ENCODE measurements at places on chromosomes 5 and 9.
A peak's percentile ranks its signal among the peaks of the same experiment; 100 is the strongest.

- no peak for DNase-seq
These were observed 12.1 kb downstream of the NOTCH1 start for GRCh38 chr9:136533775-136534157.

- DNase-seq: no peak
These were observed 212.5 kb downstream of the MEF2C start for GRCh38 chr5:88670461-88670860.

- DNase-seq: no peak
These were observed 64.3 kb downstream of the CPLANE1 start for GRCh38 chr5:37184748-37185364.

- no peak for DNase-seq
These were observed 587.6 kb upstream of the CDH18 start for GRCh38 chr5:20575571-20575970.

- DNase-seq: peak; percentile 76
These were observed 138.9 kb downstream of the GADD45G start for GRCh38 chr9:89743573-89744254.

GRCh38 chr5:87403409-87403808 is 9.3 kb downstream of the CCNH start:
- DNase-seq: no peak

GRCh38 chr5:64637837-64638443 is 52.4 kb upstream of the SHISAL2B start:
- peak; percentile 37 for DNase-seq

DNA sequence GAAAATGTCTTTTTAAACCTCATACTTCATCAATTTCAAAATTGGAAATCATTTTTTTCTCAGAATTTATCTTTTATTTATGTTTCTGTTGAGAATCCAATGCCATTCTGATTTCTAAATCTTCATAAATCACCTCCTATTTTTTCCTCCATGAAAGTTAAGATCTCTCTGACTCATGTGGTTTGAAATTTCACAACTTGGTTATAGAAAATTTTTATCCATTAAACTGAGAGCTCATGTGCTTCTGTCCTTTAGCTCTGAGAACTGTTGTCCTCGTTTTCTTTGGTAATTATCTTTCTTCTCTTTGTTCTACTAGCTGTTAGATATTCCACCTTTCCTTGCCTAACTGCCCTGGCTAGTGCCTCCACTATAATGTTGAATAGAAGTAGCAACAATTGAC is 1.5 kb upstream of the RNF180 start:
- no peak for DNase-seq

- no peak for DNase-seq
These were observed 42.7 kb upstream of the ZNF608 start for GRCh38 chr5:124789104-124789605.

DNA sequence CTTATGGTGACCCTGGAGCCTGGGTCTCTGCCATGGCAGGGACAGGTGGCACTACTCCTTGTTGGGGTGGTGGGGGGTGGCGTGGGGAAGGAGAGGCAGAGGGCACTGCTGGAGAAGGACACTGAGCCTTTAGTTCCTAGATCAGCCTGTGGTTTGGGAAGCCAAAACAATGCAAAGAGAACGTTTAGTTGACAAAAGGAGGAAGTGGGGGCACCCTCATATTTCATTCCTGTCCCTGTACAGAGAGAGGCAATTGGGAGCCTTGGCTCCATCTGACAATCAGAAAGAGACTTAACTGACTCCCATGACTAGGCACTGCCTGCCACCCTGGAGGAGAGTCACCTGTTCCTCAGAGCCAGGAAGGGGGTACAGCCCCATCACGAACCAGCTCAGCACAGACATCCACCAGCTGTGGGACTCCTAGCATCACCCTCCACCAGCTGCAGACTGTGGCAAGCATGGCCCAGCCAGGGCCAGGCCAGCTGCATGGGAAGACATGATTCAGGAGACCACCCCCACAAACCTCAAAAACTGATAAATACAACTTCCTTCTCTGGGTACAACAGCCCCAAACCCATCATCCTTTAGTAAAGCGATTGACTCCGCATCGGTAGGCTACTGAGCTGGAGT is 257.5 kb downstream of the HSPA4 start:
- no peak for DNase-seq

GRCh38 chr5:19728571-19728970 is 259.4 kb downstream of the CDH18 start:
- no peak for DNase-seq

GRCh38 chr5:16736158-16736995 is 119.6 kb upstream of the RETREG1 start:
- DNase-seq: peak; percentile 66

DNA sequence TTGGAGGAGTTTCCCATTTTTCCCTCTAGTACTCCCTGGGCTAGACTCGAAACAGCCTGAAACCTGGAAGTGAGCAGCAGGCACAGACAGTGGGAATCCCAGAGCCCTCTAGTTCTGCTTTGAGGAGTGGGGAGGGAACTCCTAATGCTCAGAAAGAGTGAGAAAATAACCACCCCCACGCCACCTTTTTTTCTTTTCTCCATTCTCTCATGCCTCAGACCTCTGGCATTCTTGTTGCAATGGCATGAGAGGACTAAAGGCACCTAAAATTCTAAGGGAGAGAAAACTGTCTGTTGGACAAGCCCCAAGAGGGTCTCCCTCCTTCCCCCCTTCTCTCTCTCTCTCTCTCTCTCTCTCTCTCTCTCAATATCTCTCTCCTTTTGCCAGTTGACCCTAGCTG is 15.1 kb upstream of the IRF1 start:
- DNase-seq: no peak
